A549 treated with GW870086 at 1 μM for 4 hours (cell line): ENCODE measurements at places on chromosomes 4 and X. TPM values are rescaled to one million over a fixed set of nuclear protein-coding genes. Genes with fewer than 3 reads are reported as not detected.

Gene MAB21L2
- total RNA-seq, result not detected in 5 replicates

Gene DMD
- total RNA-seq, result 0.05 TPM in 1 of 5 replicates, not detected in the others

Gene ATP1B4
- 0.03 TPM in 1 of 5 replicates, not detected in the others for total RNA-seq

Gene DCAF8L1
- total RNA-seq, result not detected in 5 replicates

Gene TEX13D
- not detected in 5 replicates for total RNA-seq

Gene TLR10
- 0.03 TPM in 1 of 5 replicates, not detected in the others for total RNA-seq

Gene CENPVL1
- total RNA-seq, result not detected in 5 replicates

Gene XPNPEP2
- total RNA-seq, result not detected in 5 replicates

Gene CYTL1
- not detected in 5 replicates for total RNA-seq
